ENCODE measurements at places on chromosomes 11 and 22.
A peak's percentile ranks its signal among the peaks of the same experiment; 100 is the strongest.

- no peak for DNase-seq
These were observed 9.8 kb downstream of the KCNC1 start for GRCh38 chr11:17744151-17744940.

DNA sequence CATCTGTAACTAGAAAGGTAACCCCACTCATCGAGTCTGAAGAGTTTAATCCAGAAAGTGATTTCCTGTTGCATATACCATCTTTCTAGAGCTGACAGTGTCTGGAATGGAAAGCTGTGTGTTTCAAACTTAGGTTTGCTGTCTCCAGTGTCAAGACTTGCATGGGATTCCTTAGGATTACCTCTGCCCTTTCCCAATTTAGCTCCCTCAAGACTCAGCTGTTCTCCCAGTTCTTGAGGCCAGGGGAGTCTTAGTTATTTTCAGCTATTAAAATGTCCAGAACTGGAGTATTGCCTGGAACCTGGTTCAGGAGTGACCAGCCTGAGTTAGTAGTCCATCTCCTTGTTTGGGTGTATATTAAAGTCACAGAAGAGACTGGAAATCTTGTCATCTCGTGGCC lies 25.0 kb upstream of the LDHA start:
- DNase-seq = no peak

GRCh38 chr22:17845327-17845726 lies 71.1 kb upstream of the BID start:
- DNase-seq = no peak

DNA sequence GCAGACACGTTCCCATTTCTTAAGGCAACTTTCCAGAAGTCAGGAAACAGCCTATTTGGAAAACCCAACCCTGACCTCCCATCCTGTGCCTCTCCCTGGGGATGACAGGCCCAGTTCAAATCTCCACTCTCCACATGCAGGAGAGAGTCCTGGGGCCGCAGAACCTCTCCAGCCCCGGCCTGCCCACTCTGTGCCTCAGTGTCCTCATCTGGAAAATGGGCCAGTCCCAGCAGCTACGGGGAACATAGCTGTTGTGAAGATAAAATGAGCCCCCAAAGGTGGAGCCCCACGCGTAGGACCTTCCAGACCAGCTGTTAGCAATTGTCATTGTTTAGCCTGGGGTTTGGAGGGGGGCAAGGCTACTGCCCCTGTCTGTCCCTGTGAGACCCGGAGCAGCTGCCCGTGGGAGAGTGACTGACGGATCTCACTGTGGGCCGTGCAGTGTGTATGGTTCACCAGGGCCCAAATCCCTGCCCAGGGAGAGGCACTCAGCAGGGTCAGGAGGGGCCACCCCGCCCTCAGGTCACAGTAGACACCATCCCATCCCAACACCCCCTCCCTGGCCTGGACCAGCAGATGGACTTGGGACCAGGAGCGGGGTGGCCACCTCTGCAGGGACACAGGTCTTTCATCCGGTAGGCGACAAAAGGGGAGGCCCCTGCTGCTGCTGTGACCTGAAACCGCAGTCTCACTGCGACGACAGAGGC lies 145.9 kb downstream of the CTTN start:
- DNase-seq = no peak

GRCh38 chr11:34594603-34595002 lies 26.3 kb upstream of the EHF start:
- DNase-seq = peak; percentile 39

DNA sequence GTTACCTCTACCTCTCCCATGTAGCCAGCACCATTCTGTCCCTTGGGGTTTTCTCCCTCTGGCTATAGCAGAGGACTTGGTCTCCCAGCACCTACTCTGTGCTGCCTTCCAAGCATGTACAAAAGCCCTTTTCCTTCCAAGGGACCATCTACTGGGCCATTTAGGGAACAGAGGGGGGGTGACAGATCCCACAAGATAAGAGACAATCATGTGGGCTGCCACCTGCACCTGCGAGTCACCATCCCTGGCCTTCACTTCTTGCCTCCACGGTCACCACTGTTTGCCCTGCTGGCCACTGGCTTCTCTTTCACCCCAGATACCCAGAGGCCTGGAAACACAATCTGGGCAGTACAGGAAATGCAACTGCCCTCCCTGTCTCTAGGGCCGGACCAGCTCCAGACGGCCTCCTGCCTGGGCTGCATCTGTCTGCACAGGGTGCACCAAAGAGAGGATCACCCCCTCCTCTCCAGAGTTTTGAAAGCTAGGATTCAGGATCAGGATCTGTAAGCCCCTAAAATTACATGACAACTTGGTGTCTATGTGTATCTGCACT lies 160.8 kb upstream of the NECTIN1 start:
- DNase-seq = no peak

- DNase-seq = peak; percentile 79
These were observed 2.9 kb upstream of the NXPE4 start for GRCh38 chr11:114598461-114598860.

- DNase-seq = no peak
These were observed at the start of gene TBX10 for GRCh38 chr11:67639438-67639859. Gene TBX10, minus strand, starts transcription at chr11:67639763. Its CDS starts 291 bp downstream, at chr11:67639472.
